GM23338 (cell line): ENCODE measurements at places on chromosomes 1 and 21. TPM values are rescaled to one million over a fixed set of nuclear protein-coding genes. Genes with fewer than 3 reads are reported as not detected.

Gene CNR2
- not detected in 2 replicates for total RNA-seq

Gene HAO2
- total RNA-seq, result not detected in 2 replicates

Gene S100A11
- total RNA-seq, result 73.1 and 78.6 TPM in 2 replicates

Gene CHI3L1
- 0.76 TPM in 1 of 2 replicates, not detected in the other for total RNA-seq

Gene PLA2G2F
- not detected in 2 replicates for total RNA-seq

Gene KCNJ9
- 0.08 and 0.24 TPM in 2 replicates for total RNA-seq
